ENCODE measurements at places on chromosomes 2 and 18.

GRCh38 chr2:215621381-215621780 lies 185.5 kb upstream of the FN1 start:
- no peak for DNase-seq

DNA sequence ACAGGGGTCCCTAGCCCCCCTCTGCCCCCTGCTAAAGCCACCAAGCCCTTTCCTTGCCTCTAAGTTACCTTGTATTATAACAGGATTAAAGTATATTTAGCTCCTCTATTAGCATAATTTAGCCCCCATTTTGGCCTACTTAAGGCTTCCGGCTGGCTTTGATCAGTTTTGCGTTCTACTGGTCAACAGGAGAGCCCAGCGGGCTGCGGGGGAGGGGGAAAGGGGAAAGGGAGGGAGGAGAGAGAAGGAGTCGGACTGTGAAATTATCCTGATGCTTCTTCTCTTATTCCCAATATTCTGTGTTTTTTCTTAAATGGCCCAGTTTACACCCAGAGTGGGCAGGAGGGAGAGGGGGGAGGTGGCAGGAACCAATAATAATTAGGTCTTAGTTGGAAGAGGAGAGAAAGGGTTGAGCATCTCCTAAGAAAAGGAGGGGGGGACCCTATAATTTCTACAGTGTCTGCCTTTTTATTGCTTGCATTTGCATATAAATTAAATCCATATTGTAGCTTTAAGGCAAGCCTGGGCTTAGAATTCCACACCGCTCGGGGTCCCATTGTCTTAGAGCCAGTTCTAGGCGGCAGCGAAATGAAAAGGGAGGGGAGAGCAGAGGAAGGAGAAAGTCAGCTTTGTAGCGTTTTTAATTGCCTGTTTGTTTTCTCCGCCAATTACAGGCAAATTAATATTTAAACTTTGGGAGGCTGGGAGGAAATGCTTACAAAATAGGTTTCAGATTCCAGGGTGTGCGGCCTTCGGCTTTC lies 39.6 kb downstream of the EN1 start:
- DNase-seq: no peak

- DNase-seq: no peak
Measured at GRCh38 chr2:217878915-217879590, 123.7 kb downstream of the TNS1 start.

- no peak for DNase-seq
Measured at GRCh38 chr2:152303951-152304350, 31.0 kb upstream of the FMNL2 start.

GRCh38 chr2:240742602-240743095 lies 51.0 kb downstream of the AQP12A start:
- no peak for DNase-seq

DNA sequence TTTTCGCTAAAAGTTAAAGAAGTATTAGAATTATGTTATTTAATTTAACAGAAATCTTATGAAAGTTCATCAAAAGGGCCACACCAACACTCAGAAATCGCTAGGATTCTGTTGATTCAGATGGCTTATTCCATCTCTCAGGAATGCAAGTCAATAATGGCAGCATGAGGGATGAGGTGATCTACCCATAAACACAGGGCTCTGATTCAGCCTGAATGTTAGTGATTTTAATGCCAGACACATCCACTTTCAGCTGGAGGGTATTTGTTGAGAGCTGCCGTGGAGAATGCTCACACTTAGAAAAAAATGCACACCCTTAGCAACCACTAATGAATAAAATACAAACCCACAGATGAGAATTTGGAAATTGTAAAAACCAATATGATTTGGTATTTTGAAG lies 173.3 kb upstream of the ERBB4 start:
- no peak for DNase-seq

DNA sequence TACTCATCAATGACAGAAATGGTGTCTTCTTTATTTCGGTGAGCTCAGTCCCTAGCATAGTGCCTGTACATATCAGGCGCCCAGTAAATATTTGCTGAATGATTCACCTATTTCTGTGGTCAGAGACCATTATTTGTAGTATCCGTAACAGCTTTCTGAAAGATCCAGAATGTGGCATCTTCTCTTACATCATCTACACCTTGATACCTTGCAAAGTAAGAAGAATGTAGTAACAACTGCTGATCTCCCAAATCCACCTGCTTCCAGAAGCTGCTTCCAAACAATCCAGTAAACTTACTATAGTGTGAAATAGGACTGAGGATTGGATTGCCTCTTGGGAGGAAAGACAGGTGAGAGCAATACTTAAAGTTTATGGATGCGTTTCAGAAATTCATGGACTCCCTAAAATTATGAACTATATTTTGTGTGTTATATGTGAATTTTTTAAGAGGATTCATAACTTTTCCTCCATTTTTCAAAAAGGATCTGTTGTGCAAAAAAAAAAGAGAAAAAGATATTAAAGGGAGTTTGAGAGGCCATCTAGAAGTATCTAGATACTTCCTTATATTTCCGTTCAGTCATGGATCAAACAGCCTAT lies 945 bp upstream of the ASXL2 start:
- DNase-seq: no peak

DNA sequence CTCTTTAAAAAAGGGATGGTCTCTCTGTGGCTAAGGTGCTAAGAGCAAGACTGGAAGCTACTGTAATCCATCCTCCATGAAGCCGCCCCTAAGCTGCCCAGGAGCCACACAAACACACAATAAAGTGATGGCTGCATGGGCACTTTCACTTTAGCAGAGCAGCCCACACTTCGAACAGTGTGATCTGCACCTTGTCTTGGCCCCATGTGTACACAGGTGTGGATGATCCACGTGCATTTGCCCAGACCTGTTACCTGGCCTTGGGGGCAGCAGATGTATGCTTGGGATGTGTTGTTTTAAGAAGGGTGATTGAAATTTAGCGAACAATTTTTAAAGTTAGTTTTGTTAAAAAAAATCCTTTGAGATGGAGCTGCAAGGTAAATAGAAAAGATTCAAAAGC lies 39.9 kb downstream of the TMEM178A start:
- no peak for DNase-seq

DNA sequence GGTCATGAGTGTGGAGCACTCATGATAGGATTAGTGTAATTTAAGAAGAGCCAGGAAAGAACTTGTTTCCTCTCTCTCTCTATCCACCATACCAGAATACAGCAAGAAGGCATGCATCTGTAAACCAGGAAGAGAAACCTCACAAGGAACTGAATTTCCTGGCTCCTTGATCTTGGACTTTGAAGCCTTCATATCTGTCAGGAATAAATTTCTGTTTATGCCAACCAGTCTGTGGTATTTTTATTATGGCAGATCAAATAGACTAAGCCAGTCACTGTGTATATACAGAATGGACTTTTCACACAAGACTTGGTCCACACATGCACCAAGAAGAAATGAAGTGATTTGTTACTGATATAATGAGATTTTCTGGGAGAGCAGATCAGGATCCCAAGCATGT lies 930.1 kb upstream of the TMEFF2 start:
- no peak for DNase-seq

DNA sequence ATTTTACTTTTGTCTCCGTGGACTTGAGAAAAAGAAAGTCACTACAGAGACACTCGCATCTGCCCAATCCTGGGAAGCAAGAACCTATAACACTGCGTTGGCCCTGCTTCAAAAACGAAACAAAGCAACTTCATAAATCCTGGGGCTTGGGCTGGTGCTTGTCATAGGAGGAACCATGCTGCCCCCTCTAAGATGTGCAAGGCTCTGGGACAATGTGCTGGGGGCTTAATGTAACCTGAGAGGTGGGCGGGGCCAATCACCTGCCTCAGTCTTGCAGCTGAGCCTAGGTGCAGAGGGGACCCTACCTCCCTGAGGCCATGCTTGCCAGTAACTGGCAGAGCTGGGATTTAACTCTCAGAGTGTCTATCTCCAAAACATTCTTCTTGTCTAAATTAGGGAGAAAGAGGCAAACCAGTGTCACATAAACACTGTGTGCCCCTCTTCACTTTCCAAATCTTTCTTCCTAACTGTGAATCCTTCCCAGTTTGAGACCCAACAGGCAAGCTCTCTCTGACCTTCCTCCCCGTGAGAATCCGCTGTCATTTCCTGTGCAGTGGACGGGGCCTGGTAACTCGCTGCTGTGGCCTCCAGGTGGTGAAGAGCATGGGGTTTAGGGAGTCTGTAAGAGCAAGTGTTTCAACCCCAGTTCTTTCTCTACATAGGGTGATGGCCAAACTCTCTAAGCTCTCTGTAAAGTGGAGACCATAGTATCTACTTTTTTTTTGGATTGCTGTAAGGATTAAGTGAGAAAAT lies 115.1 kb downstream of the ACKR3 start:
- DNase-seq: no peak

All from GM13977 (cell line).